Endothelial cell of umbilical vein (primary cell): ENCODE measurements at places on chromosomes 4 and X.

DNA sequence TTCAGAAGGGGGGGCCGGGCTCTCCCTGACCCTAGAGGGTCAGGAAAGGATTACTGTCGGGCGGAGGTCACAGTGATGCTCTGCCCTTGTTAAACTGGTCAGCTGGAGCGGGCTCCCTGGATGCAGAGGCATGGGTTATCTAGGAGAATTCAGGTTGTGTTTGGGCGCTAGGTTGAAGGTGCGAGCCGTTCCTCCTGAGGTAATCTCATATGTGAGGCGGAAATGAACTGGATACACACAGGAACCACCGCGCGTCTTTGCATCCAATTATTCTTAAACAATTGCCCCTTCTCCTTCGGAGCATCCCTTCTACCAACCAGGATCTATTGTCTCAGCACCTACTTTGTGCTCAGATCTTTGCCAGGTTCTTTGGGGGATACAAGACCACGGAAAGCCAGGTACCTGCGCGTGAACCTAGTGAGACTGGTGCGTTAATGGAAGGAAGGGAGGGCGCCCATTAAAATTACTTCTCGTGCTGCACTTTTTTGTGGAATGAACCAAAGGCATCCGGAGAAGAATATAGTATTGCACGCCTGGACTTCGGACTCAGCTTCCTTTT lies 28.4 kb downstream of the HAND2 start:
- peaks cover 3% of the 10 kb centered on the region for H3K4me1 ChIP-seq
- peaks cover 87% of the 10 kb centered on the region for H3K27me3 ChIP-seq
- no peak overlapping the region for H3K27ac ChIP-seq
- no peak for DNase-seq

- no peaks in the 10 kb centered on the region for H3K36me3 ChIP-seq
- H3K4me3 ChIP-seq: no peak overlapping the region
- no peaks in the 10 kb centered on the region for H3K27me3 ChIP-seq
- no peak for DNase-seq
Measured at GRCh38 chr4:15186149-15186548, 183.9 kb downstream of the CPEB2 start.

GRCh38 chr4:74858921-74859562 lies 64.7 kb upstream of the BTC start:
- H3K4me3 ChIP-seq: no peak overlapping the region
- H3K27me3 ChIP-seq: no peaks in the 10 kb centered on the region
- no peaks in the 10 kb centered on the region for H3K36me3 ChIP-seq

DNA sequence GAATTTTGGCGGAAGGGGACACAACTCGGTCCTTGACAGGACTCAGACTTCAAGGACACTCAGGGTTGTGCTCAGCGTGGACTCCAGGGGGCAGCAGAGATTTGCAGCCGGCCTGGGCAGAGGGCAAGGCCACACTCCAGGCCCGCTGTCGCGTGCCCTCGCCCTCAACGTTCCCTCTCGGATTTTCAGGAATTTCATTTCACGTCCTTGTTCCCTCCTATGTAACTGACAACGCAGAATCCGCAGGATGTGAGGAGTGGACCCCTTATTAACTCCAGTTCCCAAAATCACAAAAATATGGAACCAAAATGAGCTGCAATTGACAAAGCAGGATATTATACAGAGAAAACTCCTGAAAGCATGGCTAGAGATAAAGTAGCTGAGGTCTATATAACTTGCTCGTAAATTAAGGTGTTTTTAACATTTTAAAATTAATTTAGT lies 21.0 kb upstream of the DCTD start:
- no peak overlapping the region for H3K27ac ChIP-seq
- no peak overlapping the region for H3K4me3 ChIP-seq
- no peaks in the 10 kb centered on the region for H3K4me1 ChIP-seq
- H3K27me3 ChIP-seq: peaks cover 5% of the 10 kb centered on the region
- no peaks in the 10 kb centered on the region for H3K36me3 ChIP-seq
- DNase-seq: peak; percentile 68

DNA sequence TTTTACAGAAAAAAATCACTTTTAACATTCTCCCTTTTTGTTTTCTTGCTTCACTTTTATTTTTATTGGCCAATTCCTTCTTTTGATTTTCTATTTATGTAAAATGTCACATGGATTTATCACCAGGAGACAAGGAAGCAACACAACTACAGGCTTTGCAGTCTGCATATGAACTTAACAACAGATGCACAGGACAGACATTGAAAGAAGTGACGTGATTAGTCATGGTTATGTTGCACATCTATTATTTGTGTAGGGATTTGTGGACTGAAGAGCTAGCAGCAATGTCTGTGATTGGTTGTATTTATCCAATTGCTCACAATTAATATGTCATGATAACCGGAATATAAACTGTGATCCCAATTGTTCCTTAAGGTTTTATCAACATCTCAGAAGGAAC lies 147.8 kb upstream of the KLF3 start:
- H3K27ac ChIP-seq: no peak overlapping the region
- peaks cover 9% of the 10 kb centered on the region for H3K27me3 ChIP-seq
- no peak overlapping the region for H3K4me3 ChIP-seq
- H3K4me1 ChIP-seq: no peaks in the 10 kb centered on the region

- no peaks in the 10 kb centered on the region for H3K4me1 ChIP-seq
- no peak for DNase-seq
- no peaks in the 10 kb centered on the region for H3K36me3 ChIP-seq
- no peak overlapping the region for H3K4me3 ChIP-seq
- no peaks in the 10 kb centered on the region for H3K27me3 ChIP-seq
Measured at GRCh38 chr4:58603951-58604350, 1493.8 kb upstream of the IGFBP7 start.

GRCh38 chr4:169582203-169582602 lies 30.2 kb downstream of the NEK1 start:
- H3K4me1 ChIP-seq: no peaks in the 10 kb centered on the region
- no peak for DNase-seq
- H3K4me3 ChIP-seq: no peak overlapping the region
- no peak overlapping the region for H3K27ac ChIP-seq

GRCh38 chr4:65337371-65337770 lies 332.9 kb downstream of the EPHA5 start:
- DNase-seq: no peak
- no peaks in the 10 kb centered on the region for H3K36me3 ChIP-seq
- no peaks in the 10 kb centered on the region for H3K4me1 ChIP-seq
- H3K4me3 ChIP-seq: no peak overlapping the region

- no peaks in the 10 kb centered on the region for H3K36me3 ChIP-seq
- DNase-seq: no peak
- no peak overlapping the region for H3K4me3 ChIP-seq
Measured at GRCh38 chr4:89222170-89222569, 85.4 kb downstream of the GPRIN3 start.

DNA sequence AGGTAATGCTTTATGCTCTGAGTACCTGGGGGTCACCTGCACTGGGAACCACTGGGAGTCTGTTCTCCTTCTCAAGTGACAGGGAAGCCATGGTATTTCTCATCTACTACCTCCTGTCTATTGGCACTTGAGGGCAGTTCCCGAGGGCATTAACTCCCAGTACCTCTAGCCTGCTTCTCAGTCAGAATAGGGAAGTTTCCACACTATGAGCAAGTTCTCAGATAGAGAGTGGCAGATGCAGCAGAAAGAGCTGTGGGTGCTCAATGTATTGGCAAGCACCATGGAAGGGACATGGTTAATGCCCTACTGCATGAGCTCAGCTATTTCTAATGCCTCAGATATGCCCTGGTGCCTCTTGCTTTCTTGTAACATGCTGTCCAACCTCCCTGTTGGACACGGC lies 74.1 kb downstream of the ANOS1 start:
- H3K36me3 ChIP-seq: no peaks in the 10 kb centered on the region
- no peaks in the 10 kb centered on the region for H3K27me3 ChIP-seq
- DNase-seq: no peak
- H3K4me1 ChIP-seq: no peaks in the 10 kb centered on the region
- no peak overlapping the region for H3K27ac ChIP-seq
- no peak overlapping the region for H3K4me3 ChIP-seq

DNA sequence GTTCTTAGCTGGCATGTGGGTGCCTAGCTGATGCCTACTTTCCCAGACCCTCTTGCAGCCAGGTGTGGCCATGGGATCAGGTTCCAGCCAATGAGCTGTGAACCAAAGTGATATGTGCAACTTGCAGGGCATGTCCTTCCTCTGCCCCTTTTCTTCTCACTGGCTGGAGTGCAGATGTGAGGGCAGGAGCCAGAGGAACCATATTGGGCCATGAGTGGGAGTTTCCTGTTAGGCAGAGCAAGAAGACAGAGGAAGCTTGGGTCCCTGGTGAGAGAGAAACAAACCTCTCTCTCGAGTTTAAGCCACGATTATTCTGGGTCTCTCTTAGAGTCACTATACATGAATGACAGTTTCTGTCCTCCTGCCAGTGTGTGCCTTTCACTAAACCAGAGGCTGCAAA lies 120.4 kb upstream of the STX18 start:
- no peaks in the 10 kb centered on the region for H3K36me3 ChIP-seq
- DNase-seq: no peak
- no peak overlapping the region for H3K27ac ChIP-seq
- no peak overlapping the region for H3K4me3 ChIP-seq

DNA sequence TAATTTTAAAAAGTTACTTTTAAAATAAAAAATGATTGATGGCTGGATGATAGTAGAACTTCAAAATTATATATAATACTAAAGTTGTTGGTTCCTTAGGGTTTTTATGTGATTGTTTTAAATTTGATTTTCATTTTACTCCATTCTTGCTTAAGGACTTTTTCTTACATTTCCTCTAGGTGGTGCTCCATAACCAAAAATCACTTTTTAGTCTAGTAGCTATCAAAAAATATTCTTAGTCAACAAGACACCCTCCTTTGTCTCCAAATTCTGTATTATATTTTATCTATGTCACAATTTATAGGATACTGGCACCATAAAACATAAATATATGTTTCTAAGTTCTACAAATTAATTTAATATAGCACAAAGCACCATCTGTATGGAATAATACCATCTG lies 67.2 kb upstream of the BRWD3 start:
- no peak overlapping the region for H3K27ac ChIP-seq
- no peak overlapping the region for H3K4me3 ChIP-seq
- H3K36me3 ChIP-seq: no peaks in the 10 kb centered on the region
- no peaks in the 10 kb centered on the region for H3K27me3 ChIP-seq
- no peaks in the 10 kb centered on the region for H3K4me1 ChIP-seq

- no peak for DNase-seq
- no peaks in the 10 kb centered on the region for H3K36me3 ChIP-seq
- H3K4me1 ChIP-seq: no peaks in the 10 kb centered on the region
- H3K27me3 ChIP-seq: no peaks in the 10 kb centered on the region
- no peak overlapping the region for H3K4me3 ChIP-seq
- H3K27ac ChIP-seq: no peak overlapping the region
Measured at GRCh38 chr4:124151031-124151430, 561.5 kb downstream of the ANKRD50 start.
